GOT3 (cell line): ENCODE measurements at places on chromosomes 12 and 14.

DNA sequence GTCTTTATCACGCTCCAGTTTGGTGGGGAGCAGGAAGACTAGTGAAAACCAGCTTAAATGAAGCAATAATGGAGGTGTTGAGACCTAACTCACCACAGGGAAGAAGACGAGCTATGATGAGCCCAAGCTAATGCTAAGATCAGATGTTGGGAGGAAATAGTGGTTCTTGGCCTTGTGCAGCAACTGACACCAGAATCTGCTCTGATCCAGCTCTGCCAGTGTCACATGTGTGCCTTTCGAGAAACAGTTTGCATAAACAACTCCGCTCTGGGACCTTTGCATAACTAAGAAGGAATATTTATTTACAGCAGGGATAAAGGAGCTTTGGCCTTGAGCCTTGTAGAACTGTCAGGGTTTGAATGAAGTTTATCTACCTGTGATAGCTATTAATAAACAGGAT is 369.4 kb upstream of the CCDC196 start:
- no peak for DNase-seq

- no peak for DNase-seq
These were observed 187.7 kb upstream of the LHX5 start for GRCh38 chr12:113659416-113659815.

DNA sequence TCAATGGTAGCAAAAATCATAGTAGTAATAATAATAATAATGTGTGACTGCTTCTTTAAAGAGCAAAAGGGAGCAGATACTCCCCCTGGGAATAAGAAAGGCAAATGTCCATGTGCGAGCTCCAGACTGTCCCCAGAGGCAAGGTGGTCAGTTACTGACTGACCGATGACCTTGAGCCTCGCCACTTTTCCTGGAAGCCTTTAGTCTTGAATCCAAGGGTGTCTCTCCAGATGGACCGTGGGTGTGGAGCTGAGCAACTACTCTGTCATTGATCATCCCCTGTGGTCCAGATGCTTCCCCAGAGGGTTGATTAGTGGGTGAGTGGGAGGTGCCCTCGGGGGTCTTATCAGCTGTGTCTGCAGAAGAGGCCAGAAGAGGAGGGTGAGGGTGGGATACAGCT is 418.5 kb upstream of the TBX3 start:
- DNase-seq, result no peak

DNA sequence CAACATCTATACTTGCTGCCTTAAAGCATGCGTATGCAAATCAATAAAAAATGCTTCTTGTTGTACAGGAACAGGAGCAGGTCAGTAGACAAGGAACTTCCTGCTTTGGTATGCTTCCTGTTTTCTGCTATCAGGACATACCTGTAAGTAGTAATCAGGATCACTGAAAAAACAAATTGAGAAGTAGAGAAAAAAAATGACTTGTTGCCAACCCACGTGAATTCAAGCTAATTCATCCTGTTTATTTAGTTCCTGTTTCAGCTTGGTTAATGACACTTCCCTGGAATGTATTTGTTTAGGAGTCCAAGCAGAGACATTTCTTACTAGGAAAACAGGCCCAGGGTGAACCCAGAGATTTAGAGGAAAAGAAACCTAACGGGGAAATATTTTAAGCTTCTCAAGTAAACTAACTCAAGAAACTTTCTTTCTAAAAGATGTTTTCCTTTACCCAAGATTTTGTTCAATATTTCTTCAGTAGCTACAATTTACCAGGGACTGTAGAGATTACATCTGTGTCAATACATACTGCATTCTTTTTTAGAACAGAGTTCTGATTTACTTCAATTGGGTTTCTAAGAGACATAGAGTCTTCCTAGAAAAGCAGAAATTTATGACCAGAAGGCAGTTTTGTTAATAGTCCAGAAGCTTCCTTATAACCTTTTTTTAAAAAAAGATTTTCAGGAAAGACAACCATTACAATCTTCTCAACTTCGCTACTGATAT is 124.2 kb downstream of the PAWR start:
- DNase-seq, result no peak

- no peak for DNase-seq
These were observed 123.2 kb upstream of the FOXN3 start for GRCh38 chr14:89540009-89540829.
